ENCODE measurements at places on chromosomes 5 and 9.

- DNase-seq, result peak; percentile 8
Observed at GRCh38 chr5:148730942-148731898, 76.9 kb upstream of the HTR4 start.

DNA sequence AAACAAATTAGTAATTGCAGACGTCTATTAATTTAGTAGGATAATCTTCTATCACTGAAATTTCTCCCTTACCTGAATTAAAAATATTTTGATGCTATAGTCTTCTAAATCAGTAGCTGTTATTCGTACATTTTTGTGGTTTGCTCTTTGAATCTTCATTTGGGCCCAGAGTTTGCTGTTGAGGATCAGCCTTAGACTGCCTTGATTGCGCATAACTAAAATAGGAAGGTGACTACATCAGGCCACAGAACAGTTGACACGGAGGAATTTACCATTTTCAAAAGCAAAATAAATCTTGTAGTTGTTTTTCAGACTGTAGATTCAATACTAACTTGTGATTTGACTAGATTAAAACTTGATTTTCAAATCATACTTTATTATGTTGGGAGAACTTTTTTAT is 11.8 kb upstream of the NADK2 start:
- DNase-seq, result no peak

GRCh38 chr5:56170557-56170956 is 62.6 kb downstream of the ANKRD55 start:
- DNase-seq, result no peak

DNA sequence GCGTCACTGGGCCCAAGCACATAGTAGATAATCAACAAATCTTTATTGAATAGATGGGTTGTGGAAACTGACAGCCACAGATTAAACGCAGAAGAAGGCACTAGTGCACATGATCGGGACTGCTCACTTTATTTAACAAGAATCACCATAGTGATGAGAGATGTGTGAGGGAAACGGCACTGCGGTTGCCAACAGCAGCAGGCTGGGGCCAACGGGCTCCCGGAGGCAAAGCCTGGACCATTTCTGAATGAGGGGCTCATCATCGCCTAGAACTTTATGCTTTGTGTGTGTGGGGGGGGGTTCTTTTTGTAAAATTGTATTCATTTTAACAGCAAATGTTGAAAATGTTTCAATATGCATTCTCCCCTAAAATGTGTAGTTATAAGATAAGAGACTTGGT is 61.9 kb upstream of the RUFY1 start:
- DNase-seq, result no peak

DNA sequence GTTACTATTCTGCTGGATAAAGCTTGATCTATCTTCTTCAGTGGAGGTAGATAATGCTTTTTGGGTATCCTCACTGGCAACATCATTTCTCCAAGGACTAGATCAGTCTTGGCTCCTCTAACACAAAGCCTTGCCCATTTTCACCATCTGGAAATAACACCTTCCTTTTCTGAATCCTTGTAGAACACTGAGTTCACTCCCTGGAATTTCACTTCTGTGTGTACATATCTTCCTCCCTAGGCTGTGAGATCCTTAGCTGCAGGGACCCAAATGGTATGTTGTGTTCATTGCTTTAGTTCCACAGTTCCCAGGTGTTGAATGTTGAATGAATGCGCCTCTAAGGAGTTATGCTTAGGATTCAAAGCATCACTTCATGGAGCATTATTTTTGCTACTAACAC is 16.7 kb upstream of the SLC36A1 start:
- no peak for DNase-seq

DNA sequence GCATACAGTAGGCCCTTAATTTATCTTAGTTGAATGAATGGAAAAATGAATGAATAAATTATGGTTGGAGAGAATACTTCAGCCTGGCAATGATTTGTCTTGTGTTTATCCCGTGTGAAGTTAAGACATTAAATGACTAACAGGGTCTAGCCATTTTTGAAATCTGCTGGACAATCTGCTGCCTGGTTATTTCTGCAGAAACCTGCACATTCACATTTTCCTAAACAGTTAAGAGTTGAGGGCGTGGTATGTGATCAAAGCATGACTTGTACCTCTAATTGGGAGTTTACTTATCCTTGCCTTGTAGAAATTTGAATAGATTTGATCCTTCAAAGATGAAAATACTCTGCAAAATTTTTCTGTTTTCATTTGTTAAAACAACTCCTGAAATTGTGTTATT is 34.6 kb upstream of the NDFIP1 start:
- DNase-seq, result no peak
